Activated T-helper 17 cell treated with anti-CD3 and anti-CD28 coated beads, Interleukin-2, amount 50 U/mL, for 72 hours (primary cell): ENCODE measurements at places on chromosomes 7 and 10. TPM values are rescaled to one million over a fixed set of nuclear protein-coding genes. Genes with fewer than 3 reads are reported as not detected.

DNA sequence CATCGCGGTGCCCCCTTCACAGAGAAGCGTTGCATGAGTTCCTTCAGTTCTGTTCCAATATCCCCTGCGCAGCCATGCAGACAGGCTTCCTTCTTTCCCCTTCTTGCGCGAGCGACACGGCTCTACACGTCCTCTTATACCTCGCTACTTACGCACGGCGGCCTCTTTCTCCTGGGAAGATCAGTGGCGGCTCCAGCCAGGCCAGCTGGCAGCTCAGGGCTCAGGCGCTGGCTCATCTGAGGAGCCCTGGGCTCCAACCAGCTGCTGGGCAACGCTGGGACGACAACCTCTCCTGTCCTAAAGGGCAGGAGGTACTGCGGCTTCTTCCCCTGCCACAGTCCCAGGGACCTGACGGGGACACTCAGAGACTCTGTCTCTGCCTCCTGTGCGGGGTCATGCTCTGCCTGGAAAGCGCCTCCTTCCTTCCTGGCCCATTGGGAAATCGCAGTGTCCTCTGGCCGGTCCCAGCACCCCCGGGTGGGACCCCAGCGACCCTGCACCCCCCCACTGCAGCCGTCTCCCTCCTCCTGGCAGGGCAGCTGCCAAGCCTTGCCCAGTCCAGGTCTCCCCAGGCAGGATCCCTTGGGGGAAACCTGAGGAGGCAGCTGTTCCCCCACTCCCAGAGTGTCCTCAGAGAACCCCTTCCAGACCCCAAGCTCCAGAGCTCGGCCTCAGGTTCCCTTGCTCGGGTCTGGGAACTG lies 5.0 kb upstream of the FAM20C start:
- ATAC-seq: no peak

ZNF248 gene
- 8.4 TPM for total RNA-seq

HMX2 gene
- total RNA-seq: 0.19 TPM

- ATAC-seq: no peak
Measured at GRCh38 chr7:44615149-44615611, 8.8 kb downstream of the OGDH start.
